ENCODE measurements at places on chromosomes 12 and 14. TPM values are rescaled to one million over a fixed set of nuclear protein-coding genes. Genes with fewer than 3 reads are reported as not detected.

GRCh38 chr12:114684098-114684869 lies at the start of gene TBX3:
TSS of gene TBX3 (minus strand) at chr12:114684175. CDS start at chr12:114683200, 975 bp downstream.
- DNase-seq = peak; percentile 95

GRCh38 chr14:49653508-49653907 lies 18.5 kb upstream of the DNAAF2 start:
- no peak for DNase-seq

DNA sequence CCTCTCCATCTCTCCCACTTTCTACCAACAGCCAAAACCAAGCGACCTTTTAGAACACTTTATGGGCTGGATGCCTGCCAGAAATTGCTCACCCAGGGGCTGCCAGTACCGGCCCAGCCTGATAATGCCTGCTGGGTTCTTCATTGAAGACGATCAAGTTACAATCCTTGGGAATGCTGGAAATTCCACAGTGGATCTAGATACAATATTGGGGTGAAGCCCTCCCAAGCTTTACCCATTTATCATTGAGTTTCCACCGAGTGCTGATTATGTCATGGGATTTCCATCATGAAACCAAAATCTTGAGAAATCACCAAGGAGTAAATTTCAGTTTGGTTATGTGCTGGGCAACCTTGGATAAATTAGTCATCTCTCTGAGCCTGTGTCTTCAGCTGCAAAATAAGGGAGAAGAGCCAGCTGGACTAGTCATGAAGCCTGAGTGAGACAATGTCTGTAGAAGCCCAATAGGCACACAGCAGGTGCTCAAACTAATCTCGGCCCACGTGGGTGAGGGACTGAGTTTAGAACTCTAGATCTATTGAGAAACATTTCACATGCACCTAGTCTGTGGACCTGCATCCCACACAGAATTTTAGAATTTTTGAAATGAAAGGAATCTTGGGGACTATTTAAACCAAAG lies 75.5 kb upstream of the CLMN start:
- DNase-seq = no peak

DNA sequence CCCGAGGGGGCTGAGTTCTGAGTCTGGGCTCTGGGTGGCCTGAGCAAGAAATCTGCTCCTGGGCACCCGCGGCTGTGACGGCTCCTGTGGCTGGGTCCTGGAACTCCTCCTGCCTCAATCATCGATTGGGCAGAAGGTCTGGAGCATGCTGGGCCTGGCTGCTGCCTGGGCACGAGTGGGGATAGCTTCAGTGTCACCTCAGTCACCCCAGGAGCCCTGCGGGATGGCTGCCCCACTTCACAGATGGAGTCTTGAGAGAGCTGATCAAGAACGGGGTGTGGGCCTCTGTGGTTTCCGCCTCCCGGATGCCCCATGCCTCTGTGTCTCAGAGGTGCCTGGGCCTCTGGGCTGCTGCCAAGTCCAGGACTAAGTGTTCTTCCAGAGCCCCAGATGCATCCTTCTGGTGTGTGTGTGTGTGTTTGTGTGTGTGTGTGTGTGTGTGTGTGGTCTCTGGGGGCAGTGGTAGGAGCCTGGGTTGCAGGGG lies 185.6 kb upstream of the C14orf180 start:
- DNase-seq = peak; percentile 76

Gene SDR9C7
- not detected for total RNA-seq

Gene PTPN21
- 37.8 TPM for total RNA-seq

Gene SERPINA4
- not detected for total RNA-seq

Gene ANGEL1
- total RNA-seq = 11.2 TPM
